ENCODE measurements at places on chromosomes 5 and 9.

- no peak for DNase-seq
Measured at GRCh38 chr5:177576169-177576568, 15.8 kb upstream of the TMED9 start.

DNA sequence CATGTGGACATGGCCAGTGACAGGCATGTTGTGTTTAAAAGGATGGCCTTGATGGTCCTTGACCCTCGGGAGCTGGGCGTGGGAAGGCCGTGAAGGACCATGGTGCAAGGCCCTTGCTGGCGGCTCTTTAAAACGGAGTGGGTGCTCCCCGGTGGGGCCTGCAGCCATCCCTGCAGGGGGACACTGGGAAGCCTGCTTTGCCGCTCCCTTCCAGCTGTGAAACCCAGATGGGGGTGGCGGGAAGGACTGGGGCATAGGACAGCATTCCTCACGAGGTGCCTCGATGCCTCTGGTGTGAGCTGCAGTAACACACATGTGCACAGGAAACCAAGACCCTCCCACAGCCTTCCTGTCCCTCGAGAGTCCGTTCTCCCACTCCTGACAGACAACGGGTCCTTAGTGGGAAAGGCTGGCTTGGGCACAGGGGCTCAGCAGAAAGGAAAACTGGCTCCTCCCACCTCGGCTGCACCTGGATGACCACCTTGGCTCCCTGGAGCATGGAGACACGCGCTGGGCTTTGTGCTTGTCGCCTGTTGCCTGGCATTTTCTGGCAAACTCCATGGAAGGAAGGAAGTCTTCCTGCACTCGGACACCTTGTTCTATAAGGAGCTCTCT lies 30.3 kb upstream of the IRX4 start:
- DNase-seq = no peak

- no peak for DNase-seq
Measured at GRCh38 chr5:1173485-1174070, 27.8 kb upstream of the SLC6A19 start.

GRCh38 chr5:155021842-155022241 lies 8.3 kb downstream of the KIF4B start:
- no peak for DNase-seq

- DNase-seq = no peak
Measured at GRCh38 chr5:155919725-155920124, 407.2 kb upstream of the SGCD start.

DNA sequence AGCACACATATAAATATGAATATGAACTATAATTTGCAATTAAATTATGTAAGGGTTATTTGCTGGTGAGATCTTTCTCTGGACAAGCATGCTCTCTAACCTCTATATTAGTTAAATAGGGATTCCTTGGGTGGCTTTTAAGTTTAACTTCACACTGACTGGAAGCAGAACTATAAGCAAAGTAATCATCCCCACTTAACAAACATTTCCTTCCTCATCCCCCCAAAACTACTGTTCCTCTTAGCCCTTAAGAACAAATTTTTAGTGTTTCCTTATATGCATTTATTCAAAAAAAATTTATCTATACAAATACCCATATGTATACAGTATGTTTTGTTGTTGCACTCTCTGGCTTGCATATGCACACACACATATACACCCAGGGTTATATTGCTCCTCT lies 512.1 kb upstream of the MEF2C start:
- DNase-seq = no peak

- DNase-seq = no peak
Measured at GRCh38 chr5:59126708-59127573, 544.1 kb downstream of the RAB3C start.

DNA sequence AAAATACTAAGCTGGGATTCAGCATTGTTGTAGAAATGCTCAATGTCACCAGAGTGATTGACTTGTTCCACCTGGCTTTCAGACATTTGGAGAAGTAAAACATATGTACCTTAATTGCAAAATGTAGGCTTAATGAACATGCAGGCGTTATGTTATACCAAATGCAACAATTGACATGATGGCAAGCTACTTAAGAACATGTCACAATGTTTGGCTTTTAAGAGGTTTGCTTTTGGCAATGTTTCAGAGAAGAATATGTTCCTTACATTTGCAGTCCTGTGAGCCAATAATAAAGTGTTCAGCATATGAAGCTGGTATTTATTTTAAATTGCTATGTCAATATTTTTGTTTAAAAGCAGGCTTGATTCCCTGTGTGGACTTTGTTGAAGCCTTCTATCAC lies 111.7 kb upstream of the NUDT12 start:
- DNase-seq = no peak

DNA sequence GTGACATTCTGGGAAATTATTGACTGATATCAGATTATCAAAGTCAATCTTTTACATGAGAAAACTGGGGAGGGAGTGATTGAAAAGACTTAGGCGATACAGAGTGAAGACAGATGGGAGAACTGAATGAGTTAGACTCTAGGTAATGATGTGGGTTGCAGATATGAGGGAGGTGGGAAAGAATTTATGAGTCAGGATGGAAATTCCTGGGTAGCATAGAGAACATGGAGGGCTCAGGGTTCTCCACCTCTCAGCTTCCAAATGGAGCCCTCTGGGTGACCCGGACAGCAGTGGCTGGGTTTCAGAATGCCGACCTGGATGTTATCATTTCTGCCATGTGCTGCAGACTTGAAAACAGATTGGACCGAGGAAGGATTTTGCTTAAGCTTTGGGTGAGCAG lies 75.4 kb upstream of the SHB start:
- DNase-seq = no peak
